Activated CD4-positive, alpha-beta T cell treated with anti-CD3 and anti-CD28 coated beads for 1 hour (primary cell): ENCODE measurements at places on chromosomes 1 and 21.

GRCh38 chr1:205191622-205192021 is 19.9 kb downstream of the DSTYK start:
- no peak for DNase-seq

- no peak for DNase-seq
Observed at GRCh38 chr1:202818819-202819218, 8.1 kb downstream of the PCAT6 start.

GRCh38 chr1:29760067-29760564 is 523.8 kb downstream of the PTPRU start:
- DNase-seq, result no peak

- DNase-seq, result no peak
Observed at GRCh38 chr1:170593173-170594011, 61.4 kb downstream of the GORAB start.

DNA sequence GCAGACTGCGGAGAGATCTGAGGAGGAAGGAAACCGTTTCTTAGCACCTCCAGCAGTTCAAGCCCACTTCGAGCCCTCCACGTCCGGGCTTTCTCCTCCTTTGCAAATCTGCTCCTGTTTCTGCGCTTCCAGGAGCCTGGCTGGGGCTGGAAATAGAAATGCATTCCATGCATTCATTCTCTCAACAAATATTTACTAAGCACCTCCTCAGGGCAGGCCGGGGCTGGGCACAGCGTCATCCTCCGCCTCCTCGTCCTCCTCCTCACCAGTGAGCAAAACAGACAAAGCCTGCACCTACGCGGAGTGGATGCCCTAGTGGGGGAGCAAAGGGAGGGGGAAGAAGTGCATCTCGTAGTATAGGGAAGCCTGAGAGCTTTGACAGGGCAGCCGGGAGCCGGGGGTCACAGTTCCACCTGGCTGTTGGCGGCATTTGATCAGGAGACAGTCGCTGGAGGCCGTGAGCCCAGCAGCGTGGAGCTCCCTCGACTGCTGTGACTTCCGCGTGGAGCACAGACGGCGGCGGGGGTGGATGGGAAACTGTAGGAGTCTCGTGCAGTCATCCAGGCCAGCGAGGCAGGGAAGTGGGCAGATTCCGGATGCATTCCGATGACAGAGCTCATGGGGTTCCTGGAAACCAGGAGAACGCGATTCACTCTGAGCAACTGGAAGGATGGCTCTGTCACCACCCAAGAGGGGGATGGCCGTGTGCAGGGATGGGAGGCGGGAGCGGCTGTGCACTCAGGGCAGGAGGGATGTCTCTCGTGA is 93.5 kb downstream of the SIK1 start:
- DNase-seq, result no peak

DNA sequence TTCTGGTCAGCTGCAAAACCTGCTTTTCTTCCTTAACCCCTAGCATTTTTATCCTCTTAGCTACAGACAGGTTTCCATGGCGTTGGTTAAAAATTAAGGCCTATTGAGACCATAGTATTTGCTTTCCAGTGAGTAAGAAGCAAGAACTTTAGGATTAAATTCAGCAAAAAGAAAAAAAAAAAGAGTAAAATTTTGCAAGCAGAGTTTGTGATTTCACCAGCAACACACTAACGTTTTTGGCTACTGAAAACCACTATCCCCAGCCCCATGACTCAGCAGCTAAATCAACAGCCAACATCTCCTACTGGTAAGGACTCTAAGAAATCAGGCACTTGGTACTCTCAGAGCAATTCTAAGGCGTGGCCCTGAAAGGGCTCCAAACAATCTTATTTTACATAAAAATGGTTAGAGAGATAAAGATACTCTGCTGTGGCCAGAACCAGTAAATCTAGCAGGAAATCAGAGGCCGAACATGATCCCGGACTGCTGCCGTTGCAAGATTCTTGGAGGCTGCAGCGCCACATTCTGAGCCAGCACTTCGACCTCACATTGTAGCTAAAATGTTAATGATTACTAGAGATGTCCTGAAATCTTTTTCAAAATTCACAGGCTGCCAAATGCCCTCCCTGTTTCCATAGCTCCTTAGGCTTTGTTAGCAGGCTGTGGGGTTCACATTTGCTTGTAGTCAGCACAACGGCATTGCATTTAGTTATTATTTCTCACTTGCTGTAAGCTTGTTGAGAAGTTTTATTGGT is 1.6 kb upstream of the ENO1 start:
- DNase-seq, result no peak

DNA sequence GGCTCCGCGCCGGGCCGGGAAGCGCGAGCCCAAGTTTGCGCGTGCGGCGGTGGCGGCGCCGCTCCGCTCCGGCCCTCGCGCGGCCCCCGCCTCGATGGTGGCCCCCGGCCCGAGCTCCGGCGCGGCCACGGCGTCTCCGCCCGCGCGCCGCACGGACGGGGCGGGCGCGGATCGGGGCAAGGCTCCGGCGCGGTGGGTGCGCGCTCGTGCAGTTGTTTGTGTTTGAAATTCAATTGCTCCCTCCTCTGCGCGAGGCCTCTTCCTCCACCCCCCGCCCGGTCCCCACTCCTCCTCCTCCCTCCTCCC is at the start of gene HDGF:
Gene HDGF (minus strand): TSS at position 225 of the 306 bp plus-strand sequence. CDS start 246 bp downstream, outside the sequence.
- no peak for DNase-seq
